Activated CD4-positive, CD25-positive, alpha-beta regulatory T cell treated with anti-CD3 and anti-CD28 coated beads, Interleukin-2, amount 50 U/mL, for 24 hours (primary cell): ENCODE measurements at places on chromosomes 4 and X.
A peak's percentile ranks its signal among the peaks of the same experiment; 100 is the strongest.

DNA sequence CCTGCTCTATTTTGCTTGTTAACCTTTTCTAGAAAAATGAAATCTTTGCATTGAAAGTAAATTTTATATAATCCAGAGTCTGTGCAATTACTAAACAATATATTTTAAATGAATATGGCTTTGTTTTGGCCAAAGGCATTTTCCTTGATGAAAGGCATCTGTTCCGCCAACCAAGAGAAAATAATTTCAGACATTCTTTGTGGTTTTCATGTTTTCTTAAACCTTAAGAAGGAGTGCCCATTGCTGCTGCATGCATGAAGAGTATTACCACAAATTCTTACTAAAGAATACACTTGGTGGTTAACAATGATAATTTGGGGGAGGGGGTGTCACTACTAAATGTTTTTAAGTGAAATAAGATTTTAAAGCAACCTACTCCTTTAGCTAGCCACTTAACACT is 2.7 kb upstream of the PDGFC start:
- no peak for ATAC-seq

DNA sequence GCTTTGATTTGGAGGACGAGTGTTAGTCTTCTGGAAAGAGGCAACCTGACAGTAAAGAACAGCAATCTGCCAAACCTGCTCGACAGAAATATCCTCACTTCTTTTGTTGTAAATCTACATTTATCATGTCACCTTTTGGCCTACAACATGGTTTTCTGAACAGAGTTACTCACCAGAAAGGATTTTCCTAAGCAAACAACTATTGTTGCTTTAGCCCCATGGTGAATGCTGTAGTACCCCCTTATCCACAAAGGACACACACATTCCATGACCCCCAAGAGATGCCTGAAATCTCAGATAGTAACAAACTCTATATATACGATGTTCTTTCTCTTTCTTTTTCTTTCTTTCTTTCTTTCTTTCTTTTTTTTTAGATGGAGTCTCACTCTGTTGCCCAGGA is 42.7 kb downstream of the TMEM150C start:
- ATAC-seq, result no peak

DNA sequence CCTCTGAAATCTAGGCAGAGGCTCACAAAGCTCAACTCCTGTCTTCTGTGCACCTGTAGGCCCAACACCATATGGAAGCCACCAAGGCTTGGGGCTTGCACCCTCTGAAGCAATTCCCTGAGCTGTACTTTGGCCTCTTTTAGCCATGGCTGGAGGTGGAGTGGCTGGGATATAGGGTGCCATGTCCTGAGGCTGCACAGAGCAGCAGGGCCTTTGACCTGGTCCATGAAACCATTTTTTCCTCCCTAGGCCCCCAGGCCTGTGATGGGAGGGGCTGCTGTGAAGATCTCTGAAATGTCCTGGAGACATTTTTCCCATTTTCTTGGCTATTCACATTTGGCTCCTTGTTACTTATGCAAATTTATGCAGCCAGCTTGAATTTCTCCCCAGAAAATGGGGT is 20.9 kb upstream of the COL25A1 start:
- no peak for ATAC-seq

- ATAC-seq, result no peak
Measured at GRCh38 chr4:174316954-174317353, 33.2 kb downstream of the CEP44 start.

DNA sequence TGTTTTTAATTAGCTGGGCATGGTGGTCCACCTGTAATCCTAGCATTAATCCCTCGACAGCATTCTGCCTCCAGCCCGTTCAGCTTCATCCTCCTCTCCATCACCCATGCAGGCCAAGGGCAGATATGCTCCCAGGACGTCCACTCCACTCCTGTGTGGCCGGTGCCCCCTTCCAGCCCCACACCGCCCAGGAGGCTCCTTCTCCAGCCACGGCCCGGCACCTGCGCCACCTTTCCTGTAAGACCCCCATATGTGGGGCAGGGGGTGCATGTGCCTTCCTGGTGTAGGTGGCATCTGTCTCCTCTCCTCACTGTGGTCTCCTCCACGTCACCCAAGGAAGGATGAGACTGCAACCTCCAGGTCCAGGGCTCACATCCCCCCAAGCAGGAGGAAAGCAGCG is 57.0 kb upstream of the MXD4 start:
- ATAC-seq, result no peak

- no peak for ATAC-seq
Measured at GRCh38 chr4:17170131-17170530, 271.7 kb upstream of the LDB2 start.

GRCh38 chr4:67939195-67939594 is 24.1 kb downstream of the TMPRSS11A start:
- no peak for ATAC-seq

DNA sequence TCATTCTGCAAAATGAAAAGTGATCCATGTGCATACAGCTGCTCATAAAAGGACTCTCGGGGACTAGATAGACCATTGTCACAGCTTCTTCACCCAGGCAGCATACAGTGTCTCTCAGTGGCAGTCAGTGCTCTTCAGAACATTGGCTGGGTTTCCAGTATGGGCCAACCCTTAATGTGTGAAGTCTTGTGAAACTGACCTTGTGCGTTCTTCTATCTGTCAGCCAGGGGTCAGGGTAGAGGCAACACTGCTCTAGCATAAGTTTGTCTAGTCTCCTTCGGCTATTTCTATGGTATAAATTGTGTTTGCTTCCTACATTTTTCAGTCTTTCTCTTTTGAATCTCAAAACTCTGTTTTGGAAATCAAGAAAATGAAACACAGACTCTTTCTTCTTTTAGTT is 37.0 kb upstream of the SMIM31 start:
- ATAC-seq, result no peak

DNA sequence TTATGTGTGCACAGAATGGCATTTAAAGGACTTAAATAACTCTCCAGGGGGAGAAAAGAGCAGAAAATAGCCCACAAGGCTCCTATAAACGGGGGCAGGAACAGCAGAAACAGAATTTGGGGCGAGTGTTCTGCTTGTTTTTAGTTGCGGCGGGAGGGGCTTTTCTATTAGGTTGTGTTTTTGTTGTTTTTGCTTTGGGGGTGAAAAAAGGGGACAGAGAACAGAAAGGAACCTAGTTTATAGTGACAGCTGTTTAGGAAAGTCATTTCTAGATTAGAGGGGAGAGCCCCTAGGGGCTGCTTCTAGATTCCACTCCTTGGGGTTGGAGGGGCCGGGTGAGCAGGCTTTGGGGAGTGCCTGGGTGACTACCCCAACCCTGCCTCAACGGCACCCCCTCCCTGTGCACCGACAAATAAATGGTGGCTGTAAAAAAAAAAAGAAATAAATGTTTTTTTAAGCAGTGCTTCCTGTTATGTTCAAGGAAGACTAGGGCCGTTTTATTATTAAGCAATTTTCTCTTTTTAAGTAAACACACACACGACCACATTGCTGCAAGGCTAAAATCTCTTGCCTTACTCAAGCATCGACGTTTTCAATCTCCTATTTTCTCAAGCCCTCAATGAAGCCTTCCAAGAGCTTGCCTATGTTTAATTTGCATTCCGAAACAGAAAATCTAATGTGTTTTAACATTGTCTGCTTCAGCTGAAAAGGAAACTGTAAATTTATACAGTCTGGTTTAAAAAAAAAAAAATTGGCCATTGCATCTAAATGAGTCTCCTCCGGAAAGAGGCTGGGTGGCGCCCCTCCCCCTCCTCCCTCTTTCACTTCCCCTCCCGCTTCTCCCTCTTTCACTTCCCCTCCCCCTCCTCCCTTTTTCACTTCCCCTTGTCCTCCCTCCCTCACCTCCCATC is 123.3 kb upstream of the TBL1X start:
- peak; percentile 89 for ATAC-seq

DNA sequence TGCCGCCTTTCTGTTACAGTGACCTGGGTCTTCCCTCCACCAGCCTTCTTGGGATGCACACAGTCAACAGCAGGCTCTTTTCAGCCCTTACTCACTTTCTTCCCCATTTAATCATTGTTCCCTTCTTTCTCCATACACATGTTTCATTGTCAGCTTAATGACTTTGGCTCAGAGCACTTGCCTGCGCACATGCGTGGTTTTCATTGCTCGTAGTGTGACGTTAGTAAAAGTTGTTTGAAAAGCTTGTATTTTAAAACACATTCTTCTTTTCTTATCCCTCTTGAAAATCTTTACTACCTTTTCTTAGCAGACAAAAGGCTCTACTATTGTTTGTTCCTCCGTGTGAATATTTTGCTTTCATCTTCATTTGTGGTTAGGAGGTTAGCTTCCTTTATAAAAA is 19.7 kb upstream of the SCOC start:
- no peak for ATAC-seq

DNA sequence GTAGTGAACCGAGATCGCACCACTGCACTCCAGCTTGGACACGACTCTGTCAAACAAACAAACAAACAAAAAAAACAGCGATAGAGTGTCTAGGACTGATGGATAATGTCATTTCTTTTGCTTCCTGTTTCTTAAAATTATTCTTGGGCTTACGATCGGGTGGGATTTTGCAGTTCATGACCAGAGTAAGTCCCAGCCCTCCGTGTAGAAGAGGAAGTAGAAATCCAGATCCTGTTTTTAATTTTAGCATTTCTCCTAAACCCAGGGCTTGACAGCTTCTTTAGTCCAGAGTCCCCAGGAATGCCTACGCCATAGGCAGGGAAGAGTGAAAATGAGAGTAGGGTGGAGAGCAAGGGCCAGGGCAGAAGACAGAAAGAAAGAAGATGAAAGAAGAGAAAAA is 94.3 kb downstream of the HPRT1 start:
- ATAC-seq, result no peak

DNA sequence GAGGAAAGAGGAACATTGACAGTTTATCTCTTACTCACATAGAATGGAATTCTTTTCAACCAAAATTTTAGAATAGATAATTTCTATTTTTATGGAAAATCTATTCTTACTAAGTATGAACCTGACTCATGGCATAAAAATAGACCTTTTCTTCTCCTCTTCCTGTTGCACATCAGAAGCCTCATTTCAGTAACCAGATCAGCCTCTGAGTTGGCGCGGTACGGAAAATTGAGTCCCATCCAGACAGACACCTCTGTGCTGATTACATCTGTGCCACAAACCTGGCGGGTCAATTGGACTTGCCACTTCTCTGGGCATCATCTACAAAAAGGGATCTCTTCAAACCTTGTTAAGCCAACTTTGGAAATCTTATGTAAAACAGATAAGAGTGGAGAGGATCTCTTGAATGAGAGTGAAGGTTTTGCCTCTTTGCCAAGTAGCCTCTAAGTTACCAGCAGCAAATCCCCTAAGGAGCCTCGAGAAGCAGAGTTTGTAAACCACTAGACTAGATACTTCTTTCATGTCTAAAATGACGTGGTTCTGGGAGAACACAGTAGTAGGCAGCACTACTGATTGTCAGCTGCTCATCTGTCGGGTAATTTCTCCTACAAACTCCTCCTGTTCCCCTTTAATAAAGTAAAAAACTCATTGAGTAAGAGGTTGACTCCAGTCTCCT is 37.4 kb downstream of the TENM3 start:
- no peak for ATAC-seq

- ATAC-seq, result peak; percentile 33
Measured at GRCh38 chr4:146110871-146111485, 64.5 kb upstream of the LSM6 start.

- ATAC-seq, result no peak
Measured at GRCh38 chrX:151505796-151506195, 57.7 kb upstream of the PASD1 start.

GRCh38 chr4:37902738-37903693 is 12.1 kb downstream of the TBC1D1 start:
- ATAC-seq, result no peak
